Globus pallidus (tissue), 1 donor: ENCODE measurements at places on chromosomes 13 and 19.

GRCh38 chr13:99505814-99506269, 4.6 kb downstream of the TM9SF2 start:
- DNase-seq = no peak

DNA sequence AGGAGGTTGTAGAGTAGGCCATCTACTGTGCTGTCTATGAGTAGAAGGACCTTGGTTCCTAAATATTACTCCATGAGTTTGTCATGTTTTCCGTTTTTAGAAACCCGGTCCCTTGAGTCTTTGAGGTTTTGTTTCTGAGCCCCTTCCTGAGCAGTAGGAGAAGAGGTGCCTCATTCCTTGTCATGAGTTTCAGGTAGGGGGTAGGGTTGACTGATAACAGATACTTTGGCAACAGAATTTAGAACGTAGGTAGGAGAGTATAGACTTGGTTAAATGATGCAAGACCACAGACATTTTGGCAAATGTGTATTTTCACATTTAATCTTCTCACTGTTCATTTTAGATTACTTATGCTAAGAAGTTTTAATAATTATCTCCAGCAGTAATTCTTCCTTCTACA, 24.6 kb downstream of the LMO7 start:
- no peak for DNase-seq

DNA sequence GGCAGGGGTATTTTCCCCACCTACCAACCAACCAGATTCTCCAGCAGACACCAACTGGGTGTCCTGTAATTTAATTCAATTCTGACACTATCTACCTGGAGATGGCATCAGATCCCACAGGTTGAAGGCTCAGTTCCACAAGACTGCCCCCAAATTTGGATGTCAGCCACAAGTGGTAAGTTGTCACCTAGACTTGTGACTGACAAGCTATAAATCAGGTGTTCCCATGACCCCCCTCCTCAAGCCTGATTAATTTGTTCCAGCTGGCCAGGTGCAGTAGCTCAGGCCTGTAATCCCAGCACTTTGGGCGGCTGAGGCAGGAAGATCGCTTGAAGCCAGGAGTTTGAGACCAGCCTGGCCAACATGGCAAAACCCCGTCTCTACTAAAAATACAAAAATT, 10.6 kb upstream of the HAUS5 start:
- DNase-seq = no peak

GRCh38 chr19:43700395-43701000, 15.4 kb upstream of the IRGC start:
- peak; percentile 48 for DNase-seq

GRCh38 chr19:42095814-42096230, 19.9 kb downstream of the ZNF574 start:
- no peak for DNase-seq

DNA sequence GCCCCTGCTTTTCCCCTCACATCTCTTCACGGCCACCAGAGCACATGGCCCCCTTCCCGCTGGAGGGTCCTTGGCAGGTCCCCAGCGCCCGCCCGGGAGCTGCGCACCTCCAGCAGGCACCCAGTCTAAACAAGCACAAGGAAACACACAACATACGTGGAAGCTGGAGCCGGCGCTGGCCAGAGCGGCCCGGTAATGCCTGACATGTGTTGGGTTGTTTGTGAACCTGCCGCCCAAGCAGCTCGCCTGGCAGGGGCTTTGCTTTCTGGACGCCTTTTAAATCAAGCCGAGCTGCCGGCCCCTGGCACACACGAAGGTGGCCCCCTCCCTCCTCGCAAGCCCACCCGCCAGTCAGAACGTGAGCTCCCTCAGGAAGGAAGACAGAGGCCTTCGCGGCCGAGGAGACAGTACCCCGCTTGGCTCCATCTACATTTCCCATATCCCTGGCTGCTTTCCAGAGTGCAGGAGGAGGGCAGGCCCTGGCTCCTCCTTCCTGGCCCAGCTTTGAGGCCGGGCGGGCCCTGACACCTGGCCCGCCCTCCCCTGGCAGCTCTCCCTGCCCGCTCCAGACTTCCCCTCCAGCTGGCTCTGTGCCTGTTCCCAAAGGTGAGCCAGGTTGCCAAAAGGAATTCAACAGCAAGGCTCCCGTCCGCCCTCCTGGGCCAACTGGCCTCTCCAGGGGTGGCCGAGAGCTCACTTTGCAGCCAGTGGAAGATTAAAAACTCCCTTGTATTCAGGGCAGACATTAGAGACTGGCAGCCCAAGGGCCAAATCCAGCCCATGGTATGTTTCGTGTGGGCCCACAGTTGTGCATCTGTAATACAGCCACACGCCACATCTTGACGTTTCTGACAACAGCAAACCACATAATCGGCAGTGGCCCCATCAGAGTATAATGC, 28.7 kb downstream of the COMP start:
- DNase-seq = peak; percentile 19

- DNase-seq = no peak
Observed at GRCh38 chr19:47896019-47896418, 9.9 kb upstream of the SULT2A1 start.

GRCh38 chr19:17183271-17183761, 31.8 kb upstream of the USE1 start:
- no peak for DNase-seq

DNA sequence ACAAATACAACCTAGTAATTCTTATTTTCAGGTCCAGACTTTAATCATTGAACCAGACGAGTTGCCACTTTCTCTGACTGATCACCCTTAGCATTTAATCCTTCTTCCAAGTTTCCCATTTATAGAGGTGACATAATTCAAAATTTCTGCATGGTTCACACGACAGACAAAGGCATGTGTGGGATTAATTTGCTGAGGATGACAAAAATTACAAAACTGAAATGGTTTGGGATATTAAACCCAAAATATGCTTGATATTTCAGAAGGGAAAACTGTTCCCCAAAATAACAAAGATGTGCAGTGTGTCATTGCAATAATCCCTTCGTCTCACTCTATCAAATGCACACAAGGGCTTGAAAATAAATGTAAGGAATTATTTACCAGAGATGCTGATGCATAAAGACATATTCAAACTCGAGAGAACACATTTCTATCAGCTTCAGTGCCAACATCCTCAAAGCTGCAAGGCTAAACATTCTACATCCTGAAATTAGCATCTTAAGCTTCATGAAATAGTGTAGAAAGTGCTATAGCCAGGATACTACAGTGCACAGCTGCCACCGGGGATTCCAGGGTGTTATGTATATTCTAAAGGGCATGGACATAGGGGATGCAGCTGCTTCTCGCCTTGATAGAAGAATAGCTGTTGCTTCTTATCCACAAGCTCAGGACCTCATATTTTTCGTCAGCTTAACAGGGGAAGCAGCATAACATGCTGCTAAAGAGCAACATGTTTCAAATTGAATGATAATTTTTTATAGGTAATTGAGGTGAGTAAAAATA, 198.7 kb upstream of the SLITRK1 start:
- DNase-seq = no peak

- DNase-seq = no peak
Observed at GRCh38 chr13:110244071-110244830, 62.7 kb downstream of the COL4A1 start.

DNA sequence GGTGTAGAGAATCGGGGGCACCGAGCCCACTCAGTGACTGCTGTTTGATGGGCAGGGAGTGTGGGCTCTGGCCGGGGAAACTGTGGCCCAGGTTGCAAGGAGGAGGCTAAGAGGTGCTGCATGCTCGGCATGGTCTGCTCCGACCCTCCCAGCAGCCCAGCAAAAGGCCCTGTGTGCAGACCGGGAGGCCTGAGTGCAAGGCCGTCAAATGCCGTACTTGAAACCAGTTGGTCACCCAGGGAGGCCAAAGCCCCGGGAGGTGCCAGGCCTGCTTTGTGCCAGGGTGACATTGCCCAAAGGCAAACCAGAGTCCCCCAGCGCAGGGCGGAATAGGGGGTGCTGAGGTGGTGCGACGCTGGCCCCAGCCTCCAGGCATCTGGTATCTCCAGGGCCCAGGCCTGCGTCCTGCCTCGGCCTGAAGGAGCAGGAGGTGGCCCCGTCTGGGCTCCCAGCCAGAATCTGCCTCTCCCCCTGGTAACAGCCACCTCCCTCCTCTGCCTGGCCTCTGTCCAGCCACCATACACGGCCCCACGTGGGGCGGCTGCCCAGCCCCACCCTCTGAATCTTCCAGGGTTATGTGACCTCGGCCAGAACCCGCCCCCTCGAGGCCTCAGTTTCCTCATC, 4.0 kb downstream of the PIK3R2 start:
- DNase-seq = peak; percentile 77

- no peak for DNase-seq
Observed at GRCh38 chr13:88817560-88817959, 1146.4 kb downstream of the SLITRK5 start.

- DNase-seq = no peak
Observed at GRCh38 chr13:51999510-51999911, 11.7 kb downstream of the ATP7B start.

GRCh38 chr19:19911150-19911549, 10.4 kb downstream of the ZNF93 start:
- no peak for DNase-seq

DNA sequence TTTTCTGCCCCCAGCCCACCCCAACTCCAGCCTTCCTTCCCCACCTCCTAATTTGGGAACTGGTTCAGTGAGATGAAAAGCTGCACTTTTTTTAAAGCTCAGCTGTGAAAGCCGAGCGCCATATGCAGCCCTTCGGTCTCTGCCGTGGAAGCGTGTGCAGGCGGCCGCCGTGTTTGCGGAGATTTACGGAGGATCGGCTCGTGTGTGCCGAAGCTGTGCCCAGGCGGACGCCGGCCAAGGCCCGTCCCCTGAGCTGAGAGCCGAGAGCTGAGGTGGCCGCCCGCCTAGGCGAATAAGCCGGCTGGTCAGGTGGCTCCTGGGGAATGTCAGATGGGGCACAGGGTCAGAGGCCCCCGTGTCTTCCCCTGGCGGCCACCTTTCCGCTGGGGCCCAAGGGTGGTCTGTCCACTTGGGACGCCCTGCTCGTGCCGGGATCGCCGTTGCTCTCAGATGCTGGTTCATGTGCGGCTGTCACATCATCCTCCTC, 78.7 kb downstream of the ZNF536 start:
- DNase-seq = no peak

DNA sequence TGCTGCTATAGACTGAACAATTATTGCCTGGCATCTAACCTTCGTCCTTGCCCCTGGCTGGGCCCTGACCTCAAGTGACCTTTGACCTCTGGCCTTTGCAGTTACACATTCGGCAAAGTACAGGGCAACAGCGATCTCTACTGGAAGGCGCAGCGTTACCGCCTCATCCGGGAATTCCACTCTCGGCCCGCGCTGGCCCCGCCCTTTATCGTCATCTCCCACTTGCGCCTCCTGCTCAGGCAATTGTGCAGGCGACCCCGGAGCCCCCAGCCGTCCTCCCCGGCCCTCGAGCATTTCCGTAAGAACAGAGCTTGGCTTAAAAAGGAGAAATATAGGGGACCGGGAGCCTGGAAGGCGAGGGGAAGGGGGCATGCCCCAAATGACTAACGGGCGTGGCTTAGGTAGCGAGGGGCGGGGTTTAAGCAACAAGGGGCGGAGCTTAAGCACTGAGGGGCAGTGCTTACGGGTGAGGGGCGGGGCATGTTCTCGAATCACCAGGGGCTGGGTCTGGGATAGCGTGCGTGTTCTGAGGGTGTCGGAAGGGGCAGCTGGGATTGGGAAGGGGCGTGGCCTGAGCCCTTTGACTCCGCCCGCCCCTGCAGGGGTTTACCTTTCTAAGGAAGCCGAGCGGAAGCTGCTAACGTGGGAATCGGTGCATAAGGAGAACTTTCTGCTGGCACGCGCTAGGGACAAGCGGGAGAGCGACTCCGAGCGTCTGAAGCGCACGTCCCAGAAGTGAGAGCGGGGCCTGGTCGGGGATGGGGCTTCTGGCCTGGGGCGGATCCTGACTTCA, 52.7 kb downstream of the TRPM4 start:
- no peak for DNase-seq
